ENCODE measurements at places on chromosomes 7 and 10. TPM values are rescaled to one million over a fixed set of nuclear protein-coding genes. Genes with fewer than 3 reads are reported as not detected.

DNA sequence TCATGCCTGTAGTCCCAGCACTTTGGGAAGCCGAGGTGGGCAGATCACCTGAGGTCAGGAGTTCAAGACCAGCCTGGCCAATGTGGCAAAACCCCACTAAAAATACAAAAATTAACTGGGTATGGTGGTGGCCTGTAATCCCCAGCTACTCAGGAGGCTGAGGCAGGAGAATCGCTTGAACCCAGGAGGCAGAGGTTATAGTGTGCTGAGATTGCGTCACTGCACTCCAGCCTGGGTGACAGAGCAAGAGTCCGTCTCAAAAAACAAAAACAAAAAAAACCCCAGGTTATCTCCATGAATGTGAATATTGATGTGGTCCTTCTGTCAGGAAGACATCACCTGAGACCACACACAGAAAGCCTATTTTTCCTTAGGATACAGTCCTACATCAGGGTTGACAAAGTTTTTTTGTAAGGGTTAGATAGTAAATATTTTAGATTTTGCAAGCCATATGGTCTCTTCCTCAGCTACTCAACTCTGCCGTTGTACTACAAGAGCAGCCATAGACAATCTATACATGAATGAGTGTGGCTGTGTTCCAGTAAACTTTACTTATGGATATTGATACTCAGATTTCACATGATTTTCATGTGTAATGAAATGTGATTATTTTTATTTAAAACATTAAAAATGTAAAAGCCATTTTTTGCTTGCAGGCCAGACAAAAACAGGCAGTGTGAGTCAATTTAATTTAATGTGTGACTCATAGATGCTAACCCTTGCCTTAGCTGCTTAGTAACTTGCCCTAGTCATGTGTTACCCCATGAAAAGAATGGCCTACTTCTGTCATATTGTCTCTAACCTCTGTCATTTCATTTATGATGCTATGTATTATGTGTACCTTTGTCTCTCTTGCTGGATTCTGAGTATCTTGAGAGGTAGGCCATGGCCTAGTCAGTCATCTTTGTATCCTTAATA, 78.1 kb downstream of the TPST1 start:
- no peak for DNase-seq

DNA sequence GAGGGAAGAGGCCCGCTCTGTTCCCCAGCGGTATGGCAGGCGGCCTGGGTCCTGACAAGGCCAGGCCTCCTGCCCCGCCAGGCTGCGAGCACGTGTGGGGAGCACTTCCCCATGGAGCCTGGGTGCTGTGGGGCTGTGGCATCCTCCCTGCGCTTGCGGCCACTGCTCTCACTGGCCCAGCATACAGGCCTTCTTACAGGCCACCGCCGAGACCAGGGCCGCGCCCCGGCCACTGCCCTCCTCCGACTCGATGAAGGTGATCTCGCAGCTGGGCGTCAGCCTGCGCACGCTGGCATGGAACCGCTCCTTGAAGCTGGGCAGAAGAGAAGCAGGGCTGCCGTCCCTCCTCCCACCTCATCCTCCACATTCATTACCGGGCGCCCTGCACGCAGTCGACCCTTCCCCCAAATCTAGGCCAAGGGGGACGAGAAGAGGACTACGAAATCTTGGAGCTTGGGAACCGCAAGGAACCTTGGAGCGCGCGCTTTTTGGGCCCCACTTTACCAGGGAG, 3.9 kb upstream of the MYL7 start:
- no peak for DNase-seq

- DNase-seq = no peak
These were observed 111.3 kb downstream of the HIPK2 start for GRCh38 chr7:139666501-139666900.

GRCh38 chr10:53379956-53380355, 607.4 kb upstream of the MBL2 start:
- no peak for DNase-seq

The VAX1 gene
- not detected for total RNA-seq

The ZNF22 gene
- total RNA-seq = 20.9 TPM

Data from aorta (tissue), 5 donors.